ENCODE measurements at places on chromosomes 1 and 21.

GRCh38 chr1:64938991-64939390, 27.4 kb downstream of the JAK1 start:
- DNase-seq, result no peak

- no peak for DNase-seq
Observed at GRCh38 chr1:15038232-15039016, 115.1 kb upstream of the TMEM51 start.

DNA sequence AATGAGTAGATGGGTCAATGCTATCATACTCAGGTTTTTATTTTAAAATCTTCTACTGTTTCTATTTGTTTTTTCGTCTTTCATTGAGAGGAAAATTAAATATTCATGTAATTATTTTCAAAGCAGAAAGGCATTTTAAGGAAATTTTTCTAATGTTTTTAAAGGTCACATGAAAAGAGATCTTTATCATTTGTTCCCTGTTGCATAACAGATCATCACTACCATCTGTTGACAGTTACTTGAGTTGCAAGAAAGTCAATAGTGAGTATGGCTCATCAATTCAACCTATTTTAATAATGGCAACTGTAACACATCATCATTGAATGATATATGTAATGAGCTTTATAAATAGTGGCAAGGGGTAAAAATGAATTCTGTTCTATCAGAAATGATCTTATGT, 369.7 kb downstream of the DPYD start:
- DNase-seq, result no peak

DNA sequence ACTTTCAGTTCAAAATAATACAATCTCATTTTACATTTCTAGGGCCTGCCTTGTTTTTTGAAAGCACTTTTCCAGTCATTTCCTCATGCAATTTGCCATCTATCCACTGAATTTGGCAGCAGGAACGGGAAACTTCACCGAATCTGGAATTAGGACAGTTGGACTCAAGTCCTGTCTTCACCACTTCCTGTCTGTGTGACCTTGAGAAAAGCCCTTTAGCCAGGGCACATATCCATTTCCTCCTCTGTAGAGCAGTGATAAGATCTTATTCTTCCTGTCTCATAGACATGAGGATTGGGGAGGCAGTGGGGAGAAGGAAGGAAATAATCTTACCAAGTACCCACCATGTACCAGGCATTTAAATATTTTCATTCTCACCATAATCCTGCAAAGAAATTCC, 12.0 kb downstream of the VAV3 start:
- no peak for DNase-seq

DNA sequence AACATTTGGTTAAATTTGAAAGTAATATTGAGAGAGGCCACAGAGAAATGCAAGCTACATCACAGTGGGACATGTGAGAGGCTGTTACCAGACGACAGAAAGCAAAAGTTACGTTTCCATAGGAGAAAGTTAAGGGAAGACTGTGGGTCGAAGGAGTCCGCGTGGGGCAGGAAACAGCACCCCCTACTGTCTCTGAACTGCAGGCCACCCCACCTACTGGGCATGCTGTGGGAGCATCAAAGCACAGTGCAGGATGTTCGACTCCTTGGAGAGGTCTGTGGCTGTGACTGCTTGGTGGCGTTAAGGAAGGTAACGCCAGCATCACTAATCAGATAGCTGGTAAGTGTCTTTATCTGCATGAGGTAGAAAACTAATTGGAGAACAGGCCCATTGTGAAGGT, 123.9 kb downstream of the PTBP2 start:
- peak; percentile 19 for DNase-seq
